ENCODE measurements at places on chromosomes 1 and 21.

DNA sequence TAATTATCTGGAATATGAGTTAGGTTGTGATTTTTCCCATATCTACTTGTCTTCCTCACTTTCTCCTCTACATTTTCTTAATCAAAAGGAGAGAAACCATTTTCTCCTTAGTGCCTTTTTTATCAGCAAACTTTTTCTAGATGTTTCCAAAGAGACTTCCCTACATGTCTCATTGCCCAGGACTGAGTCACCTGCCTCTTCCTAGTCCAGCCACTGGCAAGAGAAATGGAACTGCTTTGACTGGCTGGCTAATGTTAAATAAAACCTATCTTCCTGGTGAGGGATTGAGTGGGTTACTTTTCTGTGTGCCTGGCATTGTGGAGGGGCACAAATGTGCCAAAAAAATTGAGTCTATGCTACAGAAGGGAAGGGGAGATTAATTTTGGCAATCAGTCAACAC, 52.1 kb upstream of the CD5L start:
- no peak for DNase-seq

- DNase-seq, result no peak
These were observed 120.5 kb upstream of the WNT4 start for GRCh38 chr1:22263359-22263758.

- DNase-seq, result no peak
These were observed 43.2 kb upstream of the POFUT2 start for GRCh38 chr21:45330851-45331261.

- DNase-seq, result no peak
These were observed 93.4 kb downstream of the ADARB1 start for GRCh38 chr21:45167796-45168222.

DNA sequence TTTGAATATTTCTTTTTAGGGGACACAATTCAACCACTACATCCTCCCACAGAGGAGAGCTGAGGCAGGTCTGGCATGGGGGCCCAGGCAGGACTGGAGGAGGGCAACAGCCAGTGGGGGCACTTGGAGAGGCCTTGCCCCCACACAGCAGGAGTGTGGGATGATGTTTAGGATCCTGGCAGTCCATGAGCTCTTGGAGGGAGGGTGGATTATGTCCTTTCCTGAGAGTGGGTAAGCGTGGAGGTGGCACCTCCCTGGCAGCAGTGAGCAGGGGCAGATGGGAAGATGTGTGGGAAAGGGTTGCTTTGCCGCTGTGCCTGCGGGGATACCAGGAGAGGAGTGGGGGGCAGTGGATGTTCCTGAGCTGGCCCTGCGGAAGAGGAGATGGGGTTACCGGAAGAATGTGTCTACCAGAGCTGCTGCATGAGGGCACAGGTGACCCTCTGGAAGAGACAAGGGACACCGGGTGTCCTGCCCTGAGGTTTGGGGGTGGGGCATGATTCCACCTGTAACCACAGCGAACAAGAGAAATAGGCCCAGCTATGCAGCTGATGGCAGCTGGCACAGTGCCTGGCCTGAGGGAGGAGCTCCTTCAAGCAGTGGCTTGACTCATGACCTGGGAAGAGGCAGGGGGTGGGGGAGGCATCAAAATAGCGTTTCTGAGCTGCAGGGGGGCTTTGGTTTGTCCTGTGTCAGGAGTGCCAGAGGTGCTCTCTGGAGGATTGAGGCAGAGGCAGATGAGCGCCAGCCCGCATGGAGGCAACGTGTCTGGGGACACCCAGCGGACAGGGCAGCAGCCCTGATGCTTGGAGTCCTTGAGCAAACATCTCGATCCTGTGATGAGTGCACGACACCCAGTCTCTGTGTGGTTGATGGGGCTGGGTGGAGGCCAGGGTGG, 123.9 kb upstream of the TMPRSS2 start:
- no peak for DNase-seq

DNA sequence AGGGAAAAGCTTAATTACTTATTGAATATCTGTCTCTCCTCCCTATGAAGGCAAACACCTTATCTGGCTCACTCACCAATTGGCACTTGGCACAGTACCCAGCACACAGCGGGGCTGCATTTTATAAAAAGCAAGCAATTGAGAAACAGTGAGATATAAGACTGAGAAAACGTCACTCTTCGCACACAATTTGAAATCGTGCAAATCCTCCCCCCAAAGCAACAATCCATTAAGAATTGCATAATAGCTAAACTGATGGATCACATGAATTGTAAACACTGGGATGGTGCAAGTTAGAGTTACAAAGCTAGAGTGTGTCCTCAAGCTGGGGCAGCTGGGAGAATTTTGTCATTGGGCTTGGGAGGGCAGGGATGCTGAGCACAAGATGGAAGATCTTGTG, 27.1 kb downstream of the PRDX6 start:
- DNase-seq, result no peak

DNA sequence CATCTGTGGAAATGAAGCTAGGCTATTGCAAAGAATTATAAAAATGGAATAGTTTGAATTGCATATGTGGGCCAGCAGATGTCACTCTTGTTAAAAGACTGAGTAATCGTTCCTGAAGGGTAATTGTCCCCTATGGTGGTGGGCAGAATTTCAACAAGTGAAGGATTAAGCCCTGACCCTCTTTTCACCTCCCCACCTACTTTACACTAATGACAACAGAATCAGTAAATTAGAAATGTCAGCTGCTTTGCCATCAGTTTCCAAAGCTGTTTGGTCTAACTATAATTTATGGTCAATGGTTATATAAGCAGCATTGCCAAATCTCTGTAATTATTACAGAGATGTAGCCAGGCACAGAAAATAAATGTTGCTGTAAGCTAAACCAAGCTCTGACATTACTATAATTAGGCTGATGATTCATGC, 898.6 kb downstream of the AMY1C start:
- DNase-seq, result peak; percentile 58
